T-helper 1 cell (primary cell): ENCODE measurements at places on chromosomes 3 and 15.

- no peak for DNase-seq
These were observed 177.7 kb downstream of the ISL2 start for GRCh38 chr15:76514282-76514681.

DNA sequence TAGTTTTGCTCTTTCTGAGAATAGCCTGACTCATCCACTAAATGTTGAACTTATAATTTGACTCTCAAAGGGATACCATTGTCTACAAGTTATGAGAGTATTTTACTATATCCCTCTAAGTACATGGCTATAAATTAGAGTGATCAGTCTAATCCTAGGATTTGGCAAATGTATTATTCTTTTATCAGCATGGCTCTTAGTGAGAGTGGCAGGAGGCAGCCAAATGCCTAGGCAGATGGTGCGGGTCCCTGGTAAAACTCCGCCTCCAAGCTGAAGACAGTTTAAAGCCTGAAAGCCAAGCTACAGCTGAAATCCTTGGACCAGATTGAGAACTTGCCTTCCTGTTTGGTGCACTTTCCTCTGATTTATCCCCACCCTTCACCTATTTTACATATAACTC lies 631.8 kb downstream of the SQOR start:
- DNase-seq, result no peak

GRCh38 chr15:90201130-90201943 lies at the start of gene SEMA4B:
Gene SEMA4B, plus strand, starts transcription at chr15:90201330. Its CDS starts 249 bp downstream, at chr15:90201579.
- peak; percentile 54 for DNase-seq

DNA sequence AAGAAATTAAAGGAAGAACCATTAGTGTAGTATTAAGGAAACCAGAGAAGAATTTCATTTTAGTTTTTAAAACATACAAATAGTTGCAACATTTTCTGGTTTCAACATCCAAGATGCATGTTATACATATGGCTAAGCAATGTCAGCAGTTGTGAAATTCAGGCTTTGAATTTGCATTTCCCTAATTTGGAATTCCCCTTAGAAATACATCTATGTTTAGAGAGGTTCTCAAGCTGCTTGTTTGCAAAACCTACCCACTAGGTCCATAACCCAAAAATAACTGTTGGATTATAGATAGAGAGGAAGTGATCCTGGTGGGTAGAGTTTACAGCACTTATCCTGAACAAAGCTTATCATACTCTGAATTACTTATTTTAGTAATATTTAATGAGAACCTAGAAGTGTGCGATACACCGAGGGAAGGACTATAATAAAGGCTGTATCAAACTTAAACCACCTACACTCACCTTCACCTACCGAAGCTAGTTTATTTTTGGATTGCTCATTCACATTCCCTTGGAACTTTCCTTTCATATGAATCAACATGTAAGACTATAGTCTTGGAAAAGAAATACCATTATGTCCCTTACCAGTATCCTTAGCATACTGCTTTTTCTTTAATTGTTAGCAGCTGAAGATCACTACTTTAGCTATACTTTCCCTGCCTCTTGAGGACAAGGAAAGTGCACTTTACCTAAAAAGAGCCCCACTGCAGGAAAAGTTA lies 60.6 kb downstream of the CHAC1 start:
- DNase-seq, result no peak

DNA sequence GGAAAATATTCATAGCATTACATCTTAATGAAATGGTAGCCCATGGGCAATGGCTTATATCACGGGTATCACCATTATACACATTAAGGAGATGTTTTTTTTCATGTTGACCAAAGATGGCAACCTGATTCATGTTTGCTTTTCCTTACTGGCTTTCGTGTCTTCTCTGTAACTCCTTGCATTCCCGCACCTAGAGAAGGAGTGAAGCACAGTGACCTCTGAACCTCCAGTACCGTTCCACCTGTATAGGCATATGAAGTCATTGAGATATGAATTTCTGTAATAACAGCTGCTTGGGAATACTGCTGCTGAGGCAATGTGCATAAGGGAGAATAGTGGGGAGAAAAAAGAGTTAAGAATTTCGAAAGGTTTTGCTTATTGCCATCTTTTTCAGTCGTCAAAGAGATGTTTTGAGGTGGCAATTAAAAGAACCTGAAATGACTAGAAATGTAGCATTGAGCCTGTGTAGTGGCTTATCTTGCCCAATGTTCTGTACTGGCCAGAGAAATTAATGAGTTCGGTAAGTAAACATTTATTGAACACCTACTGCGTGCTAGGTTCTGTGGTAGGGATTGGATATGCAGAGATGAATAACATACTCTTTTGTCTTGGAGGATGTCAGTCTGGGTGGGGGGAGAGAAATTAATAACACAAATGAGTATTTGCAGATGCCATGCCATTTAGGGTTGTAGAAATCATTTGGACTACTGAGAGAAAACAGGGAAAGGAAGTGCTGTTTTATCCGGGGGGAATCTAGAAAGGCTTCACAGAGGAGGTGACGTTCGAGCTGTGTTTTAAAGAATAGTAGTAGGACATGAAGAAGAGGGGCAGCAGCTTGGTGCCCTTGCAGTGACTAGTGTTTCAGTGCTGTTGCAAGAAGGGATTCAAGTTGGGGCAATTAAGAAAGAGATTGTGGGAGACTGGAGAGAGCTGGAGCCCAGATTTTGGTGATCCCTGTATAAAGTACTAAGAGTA lies 2.5 kb downstream of the FEM1B start:
- DNase-seq, result no peak

GRCh38 chr3:5205165-5205941 lies 17.8 kb downstream of the EDEM1 start:
- DNase-seq, result no peak

DNA sequence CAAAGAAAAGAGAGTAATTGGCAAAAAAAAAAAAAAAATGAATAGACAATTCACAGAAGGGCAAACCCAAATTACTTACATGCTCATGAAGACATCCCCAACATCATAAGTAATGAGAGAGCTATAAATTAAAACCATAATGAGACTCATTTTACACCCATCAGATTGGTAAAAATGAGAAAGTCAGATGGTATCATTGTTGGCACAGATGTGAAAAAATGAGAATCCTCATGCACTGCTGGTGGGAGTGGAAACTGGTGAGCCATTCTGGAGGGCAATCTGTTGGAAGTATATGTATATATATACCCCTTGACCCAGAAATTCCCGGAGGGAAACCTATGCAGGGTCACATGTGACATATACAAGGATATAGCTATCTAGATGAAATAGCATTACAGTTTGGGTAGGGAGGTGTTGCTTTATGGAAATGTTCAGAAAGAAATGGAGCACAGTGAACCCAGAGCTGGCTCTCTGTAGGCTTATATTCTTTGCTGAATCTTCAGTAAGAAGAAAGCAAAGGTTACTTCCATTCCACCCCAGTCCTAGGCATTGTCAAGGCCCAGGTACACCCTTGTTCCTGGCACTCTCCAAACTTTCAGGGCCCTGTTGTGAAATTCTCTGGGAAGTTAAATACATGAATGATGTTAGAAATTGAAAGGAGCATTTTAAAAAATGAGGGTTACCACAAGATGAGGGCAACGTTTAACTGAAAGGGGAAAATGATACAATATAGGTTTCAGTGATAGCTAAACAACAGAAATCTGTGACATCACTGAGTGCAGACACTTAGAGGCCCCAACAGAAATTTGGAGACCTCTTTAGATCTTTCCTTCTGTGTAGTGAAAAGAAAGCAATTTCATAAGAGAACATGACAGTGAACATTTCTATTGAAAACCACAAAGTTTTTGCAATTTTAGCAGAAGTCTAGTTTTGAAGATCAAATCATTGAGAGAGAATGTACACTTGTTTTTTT lies 132.7 kb upstream of the TPRG1 start:
- no peak for DNase-seq
